A549 treated with Hydrocortisone at 1 μM for 4 hours (cell line): ENCODE measurements at places on chromosomes 11 and 22. TPM values are rescaled to one million over a fixed set of nuclear protein-coding genes. Genes with fewer than 3 reads are reported as not detected.

GPHA2 gene
- total RNA-seq = not detected in 5 replicates

PC gene
- total RNA-seq = 32.4 to 42.9 TPM (median 38.0 TPM) in 5 replicates

AIFM3 gene
- total RNA-seq = 1.6 to 3.8 TPM (median 3.5 TPM) in 5 replicates

CDC42EP2 gene
- 13.2 to 20.7 TPM (median 16.6 TPM) in 5 replicates for total RNA-seq

SCUBE2 gene
- total RNA-seq = 0.28 to 0.46 TPM (median 0.43 TPM) in 5 replicates

OR10D3 gene
- not detected in 5 replicates for total RNA-seq

APOA5 gene
- total RNA-seq = not detected in 5 replicates

EMID1 gene
- 0.15 to 0.61 TPM (median 0.48 TPM) in 5 replicates for total RNA-seq

RCE1 gene
- 37.0 to 54.4 TPM (median 52.6 TPM) in 5 replicates for total RNA-seq

GLB1L3 gene
- 0.03 TPM in 1 of 5 replicates, not detected in the others for total RNA-seq

C11orf16 gene
- total RNA-seq = not detected in 5 replicates

PGA5 gene
- total RNA-seq = not detected in 5 replicates

PKP3 gene
- total RNA-seq = 29.7 to 39.3 TPM (median 38.3 TPM) in 5 replicates

BIK gene
- 1.5 to 2.6 TPM (median 1.9 TPM) in 5 replicates for total RNA-seq

PARVG gene
- 0.09 TPM in 1 of 5 replicates, not detected in the others for total RNA-seq

UPK3A gene
- not detected in 5 replicates for total RNA-seq

P4HA3 gene
- 39.0 to 62.7 TPM (median 53.8 TPM) in 5 replicates for total RNA-seq

LYVE1 gene
- 0.54 to 1.2 TPM (median 1.1 TPM) in 5 replicates for total RNA-seq

OR10A2 gene
- not detected in 5 replicates for total RNA-seq

APOA4 gene
- not detected in 5 replicates for total RNA-seq

CALCA gene
- total RNA-seq = 0.06 to 0.15 TPM in 2 of 5 replicates, not detected in the others

SLC22A9 gene
- total RNA-seq = not detected in 5 replicates

KRTAP5-11 gene
- total RNA-seq = not detected in 5 replicates

DDX10 gene
- 33.9 to 41.4 TPM (median 38.0 TPM) in 5 replicates for total RNA-seq

IFITM5 gene
- not detected in 5 replicates for total RNA-seq

PDHX gene
- total RNA-seq = 25.8 to 38.1 TPM (median 29.7 TPM) in 5 replicates

C11orf54 gene
- 14.0 to 18.7 TPM (median 14.2 TPM) in 5 replicates for total RNA-seq

NCR3LG1 gene
- total RNA-seq = 1.7 to 3.7 TPM (median 2.2 TPM) in 5 replicates

DHCR7 gene
- total RNA-seq = 46.5 to 49.9 TPM (median 48.4 TPM) in 5 replicates

TYMP gene
- 12.1 to 17.2 TPM (median 16.4 TPM) in 5 replicates for total RNA-seq

CNGA4 gene
- total RNA-seq = 0.05 to 0.10 TPM (median 0.07 TPM) in 4 of 5 replicates, not detected in the other

C11orf21 gene
- total RNA-seq = not detected in 5 replicates

BCO2 gene
- total RNA-seq = 0.96 to 1.2 TPM (median 1.1 TPM) in 5 replicates

APOA1 gene
- total RNA-seq = 0.09 to 0.67 TPM (median 0.36 TPM) in 5 replicates

CARNS1 gene
- 0.09 to 0.20 TPM (median 0.12 TPM) in 5 replicates for total RNA-seq

RAB1B gene
- total RNA-seq = 132 to 146 TPM (median 141 TPM) in 5 replicates

GAL3ST3 gene
- not detected in 5 replicates for total RNA-seq

FGF4 gene
- not detected in 5 replicates for total RNA-seq

PRRG4 gene
- 1.6 to 1.8 TPM (median 1.6 TPM) in 5 replicates for total RNA-seq

GAS2 gene
- total RNA-seq = 0.35 to 1.2 TPM (median 0.93 TPM) in 5 replicates

LRP4 gene
- 6.9 to 10.2 TPM (median 7.1 TPM) in 5 replicates for total RNA-seq

BIRC3 gene
- total RNA-seq = 49.4 to 68.8 TPM (median 52.7 TPM) in 5 replicates

SLC17A6 gene
- not detected in 5 replicates for total RNA-seq

MS4A14 gene
- not detected in 5 replicates for total RNA-seq

HBB gene
- not detected in 5 replicates for total RNA-seq

GVQW3 gene
- 0.32 to 1.3 TPM (median 0.90 TPM) in 5 replicates for total RNA-seq

SCUBE1 gene
- total RNA-seq = 0.09 to 0.36 TPM (median 0.13 TPM) in 5 replicates
